ENCODE measurements at places on chromosomes 1 and 21. TPM values are rescaled to one million over a fixed set of nuclear protein-coding genes. Genes with fewer than 3 reads are reported as not detected.
A peak's percentile ranks its signal among the peaks of the same experiment; 100 is the strongest.

DNA sequence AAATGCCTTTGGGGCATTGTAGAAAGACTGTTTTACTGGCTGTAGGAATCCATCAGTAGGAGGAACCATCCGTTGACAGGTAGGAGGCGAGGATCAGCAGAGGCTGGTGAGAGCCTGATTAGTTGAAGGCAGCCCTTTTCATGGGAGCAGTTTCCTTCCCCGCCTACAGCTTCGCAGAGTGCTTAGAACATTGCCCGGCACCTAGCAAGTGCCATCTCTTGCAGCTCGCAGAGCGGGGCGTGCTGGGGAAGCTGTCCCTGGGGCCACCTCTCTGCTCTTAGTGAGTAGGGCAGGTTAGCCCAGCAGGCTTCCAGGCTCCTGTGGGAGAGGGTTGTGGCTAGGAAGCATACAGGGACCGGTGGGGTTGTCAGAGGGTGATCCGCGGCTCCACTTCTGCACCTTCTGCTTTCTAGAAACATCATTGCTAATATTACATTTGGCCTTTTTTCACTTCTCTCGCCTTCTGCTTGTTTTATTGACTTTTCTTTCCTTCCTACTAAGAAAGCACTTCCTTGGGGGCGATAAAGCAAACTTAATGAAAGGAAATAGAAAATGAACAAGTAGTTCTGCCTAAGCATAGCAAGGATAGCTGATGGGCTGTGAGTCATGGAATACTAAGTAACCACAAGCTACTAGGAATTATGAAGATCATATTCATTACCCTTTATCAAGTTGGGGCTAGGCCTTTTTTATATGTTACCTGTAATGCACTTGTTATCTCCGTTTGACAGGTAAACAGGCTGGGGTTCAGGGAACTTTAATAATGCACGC lies 176.7 kb downstream of the GALNT2 start:
- no peak for DNase-seq
- peaks cover 34% of the 10 kb centered on the region for H3K36me3 ChIP-seq
- no peaks in the 10 kb centered on the region for H3K27me3 ChIP-seq
- H3K4me1 ChIP-seq: peaks cover 25% of the 10 kb centered on the region

- no peaks in the 10 kb centered on the region for H3K27me3 ChIP-seq
- H3K4me3 ChIP-seq: peak overlapping the region; percentile 91
- H3K36me3 ChIP-seq: peaks cover 5% of the 10 kb centered on the region
- H3K27ac ChIP-seq: no peak overlapping the region
Measured at GRCh38 chr1:155062151-155062686, 1.3 kb upstream of the EFNA4 start.

DNA sequence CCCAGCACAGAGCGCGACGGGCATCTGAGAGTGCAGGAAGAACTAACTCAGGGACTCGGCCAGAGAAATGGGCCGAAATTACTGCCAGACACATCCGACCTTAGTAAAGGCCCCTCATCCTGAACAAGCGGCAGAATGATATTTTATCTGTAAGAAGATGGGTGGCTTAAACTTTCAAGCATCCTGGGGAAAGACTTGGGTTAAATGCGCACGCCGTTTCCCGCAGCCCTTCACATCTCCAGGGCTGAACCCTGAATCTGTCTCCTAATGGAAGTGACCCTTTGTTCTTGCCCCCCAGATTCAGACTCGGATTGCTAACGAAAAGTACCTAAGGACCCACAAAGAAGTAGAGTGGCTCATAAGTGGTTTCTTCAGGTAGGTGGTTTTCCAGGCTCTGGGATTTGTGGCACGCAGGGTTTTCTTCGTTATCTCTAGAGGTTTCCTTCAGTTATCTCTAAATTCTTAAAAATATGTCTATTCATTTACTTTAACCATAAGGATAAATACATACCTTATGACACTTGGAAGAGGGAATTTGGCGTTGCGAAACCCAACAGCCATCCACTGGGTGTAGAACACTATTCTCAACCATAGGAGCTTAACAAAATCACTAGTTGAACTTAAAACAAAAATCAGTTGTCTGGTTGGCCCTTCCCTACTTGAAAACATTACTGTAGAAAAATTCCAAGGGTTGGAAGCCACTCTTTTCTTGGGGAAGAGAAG lies 627 bp downstream of the RIIAD1 start:
- H3K27me3 ChIP-seq: peaks cover 69% of the 10 kb centered on the region
- peak overlapping the region; percentile 67 for H3K4me3 ChIP-seq
- peaks cover 21% of the 10 kb centered on the region for H3K4me1 ChIP-seq
- no peak for DNase-seq
- H3K27ac ChIP-seq: no peak overlapping the region

GRCh38 chr1:158067662-158068061 lies 74.2 kb downstream of the KIRREL1 start:
- no peak overlapping the region for H3K4me3 ChIP-seq
- DNase-seq: no peak
- H3K27me3 ChIP-seq: peaks cover 5% of the 10 kb centered on the region
- H3K27ac ChIP-seq: no peak overlapping the region
- H3K4me1 ChIP-seq: no peaks in the 10 kb centered on the region

GRCh38 chr1:36889478-36890226 lies 144.7 kb downstream of the GRIK3 start:
- H3K36me3 ChIP-seq: no peaks in the 10 kb centered on the region
- no peak overlapping the region for H3K4me3 ChIP-seq
- peak; percentile 2 for DNase-seq
- no peaks in the 10 kb centered on the region for H3K4me1 ChIP-seq
- H3K27ac ChIP-seq: no peak overlapping the region
- H3K27me3 ChIP-seq: peaks cover 4% of the 10 kb centered on the region

DNA sequence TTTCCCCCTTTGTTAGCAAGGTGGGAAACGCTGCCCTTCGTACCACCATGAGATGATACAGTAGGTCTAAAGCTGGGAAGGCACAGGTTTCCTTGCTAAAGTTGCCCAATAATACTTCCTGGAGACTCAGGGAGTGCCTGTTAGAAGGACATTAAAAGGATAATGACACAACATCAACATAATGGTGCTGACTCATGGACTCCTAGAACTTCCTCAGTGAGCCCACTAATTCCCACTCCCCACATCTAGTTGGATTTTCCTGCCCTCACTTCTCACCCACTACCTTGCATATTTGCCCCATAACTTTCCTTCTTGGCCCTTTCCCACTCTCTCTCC lies 17.5 kb downstream of the CFAP45 start:
- no peaks in the 10 kb centered on the region for H3K27me3 ChIP-seq
- H3K4me3 ChIP-seq: no peak overlapping the region
- H3K4me1 ChIP-seq: no peaks in the 10 kb centered on the region
- DNase-seq: no peak
- no peaks in the 10 kb centered on the region for H3K36me3 ChIP-seq

DNA sequence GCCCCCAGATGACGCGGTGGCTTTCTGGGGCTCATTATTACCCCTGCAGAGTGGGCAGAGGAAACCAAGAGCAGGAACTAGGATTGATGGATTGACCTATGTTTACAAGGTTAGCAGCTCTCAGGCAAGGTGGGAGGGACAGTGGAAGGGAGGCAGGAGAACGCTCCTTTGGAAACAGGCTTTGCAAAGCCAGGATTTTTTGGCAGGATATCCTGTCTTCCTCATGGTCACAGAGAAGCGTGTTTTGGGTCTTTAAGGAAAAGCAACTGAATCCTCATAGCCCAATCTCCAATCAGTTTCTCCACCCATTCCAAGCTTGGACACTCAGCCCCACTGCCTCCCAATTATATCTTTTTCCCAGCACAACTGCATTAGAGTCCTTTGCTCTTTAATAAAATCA lies 105.6 kb upstream of the SOD1 start:
- DNase-seq: no peak
- H3K27ac ChIP-seq: no peak overlapping the region
- H3K36me3 ChIP-seq: peaks cover 15% of the 10 kb centered on the region
- no peak overlapping the region for H3K4me3 ChIP-seq
- peaks cover 45% of the 10 kb centered on the region for H3K27me3 ChIP-seq

DNA sequence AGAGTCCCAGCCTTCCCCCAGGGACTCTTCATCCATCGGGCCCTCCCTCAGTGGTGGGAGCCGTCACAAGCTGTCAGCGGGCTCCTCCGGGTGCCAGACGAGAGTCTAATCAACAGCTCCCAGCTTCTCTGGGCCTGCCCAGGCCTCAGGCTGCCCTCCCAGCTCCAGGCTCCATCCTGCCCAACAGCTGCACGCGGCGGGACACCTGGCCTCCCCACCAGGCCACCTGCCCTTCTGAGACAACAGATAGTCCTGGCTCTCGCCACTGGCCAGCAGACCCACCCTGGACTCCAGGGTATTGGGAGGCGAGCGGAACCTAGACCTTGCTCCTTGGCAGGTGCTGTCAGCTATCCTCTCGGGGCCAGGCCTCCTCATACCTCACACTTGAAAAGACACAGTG lies 3.1 kb downstream of the WNT4 start:
- H3K27me3 ChIP-seq: peaks cover 37% of the 10 kb centered on the region
- peaks cover 6% of the 10 kb centered on the region for H3K4me1 ChIP-seq
- DNase-seq: no peak

DNA sequence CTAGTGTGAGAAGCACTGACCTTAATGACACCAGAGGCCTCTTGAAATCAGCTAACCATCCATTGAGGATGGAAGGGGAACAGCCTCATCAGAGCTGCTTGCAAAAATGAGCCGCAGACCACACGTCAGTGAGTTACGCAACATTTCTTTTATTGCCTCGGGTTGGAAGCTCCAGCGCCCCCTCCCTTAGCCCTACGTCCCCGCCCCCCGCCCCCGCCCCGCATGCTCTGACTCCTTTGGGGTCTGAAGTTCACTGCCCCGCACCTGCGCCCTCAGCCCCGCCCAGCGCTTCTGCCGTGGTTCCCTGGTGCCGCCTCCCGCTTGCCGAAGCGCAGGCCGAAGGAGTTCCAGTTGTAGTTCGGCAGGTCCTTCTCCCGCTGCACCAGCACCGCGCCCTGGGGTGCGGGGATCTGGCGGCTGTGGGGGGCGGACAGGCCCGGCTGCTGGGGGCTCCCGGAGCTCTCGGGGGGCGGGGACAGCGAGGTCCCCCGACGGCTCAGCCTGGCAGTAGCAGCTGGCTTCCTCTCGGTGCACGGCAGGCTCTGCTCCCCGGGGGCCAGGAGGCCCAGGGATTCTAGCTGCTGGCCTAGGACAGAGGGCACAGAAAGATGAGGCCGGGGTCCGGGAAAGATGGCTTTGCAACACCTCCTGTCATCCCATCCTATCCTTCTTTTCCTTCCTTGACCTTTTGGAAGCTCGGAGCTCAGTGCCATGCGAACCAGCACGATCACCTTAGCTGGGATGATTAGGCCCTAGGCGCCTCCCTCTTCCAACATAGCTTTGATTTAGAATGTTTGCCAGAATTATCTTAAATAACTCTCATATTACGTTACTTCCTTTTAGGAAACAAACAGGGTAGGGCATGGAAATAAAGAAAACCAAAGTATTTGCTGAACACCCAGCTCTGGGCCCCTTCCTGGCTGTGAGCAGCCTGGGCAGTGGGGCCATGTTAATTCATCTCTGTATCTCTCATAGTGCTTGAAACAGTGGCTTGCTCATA lies 5.8 kb downstream of the KISS1 start:
- no peak overlapping the region for H3K4me3 ChIP-seq
- H3K4me1 ChIP-seq: peaks cover 12% of the 10 kb centered on the region
- no peak overlapping the region for H3K27ac ChIP-seq
- no peak for DNase-seq

- peaks cover 12% of the 10 kb centered on the region for H3K4me1 ChIP-seq
- peaks cover 4% of the 10 kb centered on the region for H3K27me3 ChIP-seq
- H3K36me3 ChIP-seq: no peaks in the 10 kb centered on the region
- peak overlapping the region; percentile 66 for H3K4me3 ChIP-seq
- peak overlapping the region; percentile 21 for H3K27ac ChIP-seq
- no peak for DNase-seq
Measured at GRCh38 chr1:79040424-79041082, 34.0 kb upstream of the ADGRL4 start.

- H3K4me3 ChIP-seq: no peak overlapping the region
- H3K27me3 ChIP-seq: no peaks in the 10 kb centered on the region
- H3K36me3 ChIP-seq: peaks cover 2% of the 10 kb centered on the region
- no peak overlapping the region for H3K27ac ChIP-seq
- no peak for DNase-seq
Measured at GRCh38 chr1:6651909-6652308, 27.2 kb downstream of the THAP3 start.

DNA sequence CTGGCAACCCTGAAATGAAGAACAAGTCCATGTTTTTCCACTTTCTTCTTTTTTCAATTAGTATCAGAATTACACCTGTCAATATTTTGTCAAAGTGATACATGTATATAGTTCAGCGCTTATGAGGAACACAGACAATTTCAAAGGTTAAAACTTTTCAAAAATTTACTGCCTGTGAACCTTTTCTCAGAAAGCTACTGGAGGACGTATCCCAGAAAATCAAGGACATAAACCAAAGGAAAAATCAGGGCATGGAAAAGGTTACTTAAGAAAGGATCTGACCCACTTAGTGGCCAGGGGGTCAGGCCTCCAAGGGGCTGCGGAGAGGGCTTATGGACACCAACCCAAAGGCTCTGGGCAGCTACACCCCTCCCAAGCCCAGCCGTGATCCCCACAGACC lies 81.1 kb upstream of the ACTRT2 start:
- no peaks in the 10 kb centered on the region for H3K36me3 ChIP-seq
- H3K27me3 ChIP-seq: no peaks in the 10 kb centered on the region
- no peak overlapping the region for H3K27ac ChIP-seq
- no peak overlapping the region for H3K4me3 ChIP-seq
- H3K4me1 ChIP-seq: no peaks in the 10 kb centered on the region
- DNase-seq: no peak

DNA sequence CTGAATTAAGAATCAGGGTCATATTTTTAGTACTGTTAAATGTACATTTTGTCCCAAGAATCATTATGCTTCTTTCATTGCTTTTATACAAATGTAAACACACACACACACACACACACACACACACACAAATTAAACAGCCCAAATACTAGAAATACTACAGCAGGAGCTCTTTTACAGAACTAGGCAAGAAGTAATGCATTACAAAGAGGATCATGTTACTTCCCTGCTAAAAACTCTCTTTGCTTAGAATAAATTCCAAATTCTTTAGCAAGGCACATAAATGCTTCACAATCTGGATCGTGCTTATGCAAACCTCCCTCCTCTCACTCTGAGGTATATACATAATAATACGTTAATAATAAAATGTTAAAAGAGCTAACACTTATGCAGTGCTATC lies 720.4 kb upstream of the ADGRL4 start:
- no peaks in the 10 kb centered on the region for H3K4me1 ChIP-seq
- no peak for DNase-seq
- no peak overlapping the region for H3K4me3 ChIP-seq
- H3K27ac ChIP-seq: no peak overlapping the region
- H3K36me3 ChIP-seq: no peaks in the 10 kb centered on the region
- H3K27me3 ChIP-seq: no peaks in the 10 kb centered on the region

DNA sequence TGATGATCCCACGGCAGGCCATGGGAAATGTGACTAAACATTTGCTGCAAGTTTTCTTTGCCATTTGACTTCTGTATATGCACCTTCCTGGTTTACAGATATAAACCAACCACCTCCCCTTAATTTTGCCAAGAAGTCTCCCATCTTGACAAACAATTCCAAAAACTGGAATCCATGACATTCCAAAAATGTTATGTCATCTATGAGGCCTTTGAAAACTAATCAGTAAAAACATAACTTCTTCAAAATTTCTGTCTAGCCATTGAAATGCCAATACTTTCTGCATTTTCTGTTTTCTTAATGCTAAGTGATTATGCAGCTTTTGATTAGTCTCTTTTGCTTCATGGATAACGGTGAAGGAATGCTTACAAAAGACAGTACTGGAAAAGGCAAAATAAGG lies 84.1 kb downstream of the LYST start:
- peak overlapping the region; percentile 33 for H3K27ac ChIP-seq
- H3K4me1 ChIP-seq: no peaks in the 10 kb centered on the region
- DNase-seq: no peak

- H3K27ac ChIP-seq: no peak overlapping the region
- H3K4me3 ChIP-seq: no peak overlapping the region
- no peaks in the 10 kb centered on the region for H3K36me3 ChIP-seq
- H3K4me1 ChIP-seq: peaks cover 9% of the 10 kb centered on the region
- DNase-seq: no peak
Measured at GRCh38 chr1:58734630-58735029, 34.8 kb upstream of the MYSM1 start.

The TMEM269 gene
- 0.25 TPM for total RNA-seq

The OR2T35 gene
- total RNA-seq: not detected

The RPE65 gene
- total RNA-seq: not detected

The CAMK2N1 gene
- 0.45 TPM for total RNA-seq
